CD8-positive, alpha-beta T cell (primary cell): ENCODE measurements at places on chromosomes 2 and 18.

DNA sequence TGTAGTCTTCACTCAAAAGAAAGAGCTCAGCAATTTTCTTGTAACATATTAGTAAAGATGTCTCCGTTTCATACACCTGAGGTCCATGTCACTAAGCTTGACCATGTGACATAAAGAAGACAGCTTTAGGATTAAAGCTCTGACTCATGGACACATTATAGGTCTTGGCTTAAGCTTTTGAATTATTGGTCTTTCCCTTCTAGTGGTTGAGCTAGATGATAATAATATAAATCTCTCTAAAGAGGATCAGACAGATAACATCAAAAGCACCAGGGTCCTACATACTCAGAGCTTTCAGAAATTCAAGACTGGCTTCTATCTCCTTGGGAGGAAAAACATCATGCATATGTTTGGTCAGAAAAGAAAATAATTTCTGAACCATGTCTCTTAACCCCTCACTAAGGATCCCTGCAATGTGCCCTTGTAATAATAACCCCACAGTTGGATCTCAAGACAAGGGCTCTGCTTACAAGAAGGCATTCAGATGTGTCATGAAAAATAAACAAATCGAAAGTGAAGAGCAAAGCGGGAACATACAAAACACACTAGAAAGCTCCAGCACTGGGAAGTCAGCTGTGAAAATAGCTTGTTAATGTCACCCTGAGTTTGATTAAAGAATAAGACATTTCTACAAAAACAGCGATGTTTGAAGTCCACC, 174.5 kb downstream of the PID1 start:
- DNase-seq, result no peak

DNA sequence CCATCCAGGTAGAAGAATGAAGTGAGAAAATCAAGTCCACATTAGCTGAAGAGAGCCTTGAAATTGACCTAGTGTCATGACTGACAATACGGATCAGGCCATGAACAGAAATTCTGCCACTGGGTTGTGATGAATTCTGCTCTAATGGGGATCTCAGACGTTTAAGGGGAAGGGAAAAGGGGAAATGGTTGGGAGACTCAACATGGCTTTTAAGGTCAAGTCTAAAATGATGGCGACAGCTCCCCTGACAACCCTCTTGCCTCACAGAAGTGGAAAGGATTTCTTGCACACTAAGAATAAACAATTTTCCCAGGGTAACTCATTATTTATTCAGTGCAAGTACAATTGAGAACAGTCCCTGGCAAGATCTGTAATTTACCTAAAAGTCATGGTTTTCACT, 302.5 kb upstream of the ACVR2A start:
- no peak for DNase-seq

DNA sequence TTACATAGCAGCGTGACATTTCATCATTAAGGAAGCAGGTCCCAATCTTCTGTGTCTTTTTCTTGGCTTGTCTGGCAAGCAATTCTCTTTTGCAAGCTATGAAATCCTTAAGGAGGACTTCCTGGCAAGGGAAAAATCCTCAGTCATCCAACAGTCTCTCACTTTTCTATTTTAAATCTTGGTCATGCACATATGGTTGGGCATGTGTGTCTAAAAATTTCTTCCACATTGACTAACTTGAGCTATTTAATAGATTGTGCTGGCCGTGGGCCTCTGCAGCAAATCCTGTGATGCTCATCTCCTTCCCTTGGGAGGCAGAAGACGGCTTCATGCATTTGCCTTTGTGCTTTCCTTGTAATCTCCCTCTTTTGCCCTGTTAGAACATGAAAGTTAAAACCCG, 634.3 kb upstream of the FANCL start:
- DNase-seq, result no peak

- DNase-seq, result no peak
Measured at GRCh38 chr18:57970356-57971095, 73.5 kb upstream of the NEDD4L start.

- no peak for DNase-seq
Measured at GRCh38 chr2:62335612-62336011, 139.7 kb downstream of the B3GNT2 start.

GRCh38 chr2:132503701-132504100, 87.1 kb downstream of the GPR39 start:
- no peak for DNase-seq

DNA sequence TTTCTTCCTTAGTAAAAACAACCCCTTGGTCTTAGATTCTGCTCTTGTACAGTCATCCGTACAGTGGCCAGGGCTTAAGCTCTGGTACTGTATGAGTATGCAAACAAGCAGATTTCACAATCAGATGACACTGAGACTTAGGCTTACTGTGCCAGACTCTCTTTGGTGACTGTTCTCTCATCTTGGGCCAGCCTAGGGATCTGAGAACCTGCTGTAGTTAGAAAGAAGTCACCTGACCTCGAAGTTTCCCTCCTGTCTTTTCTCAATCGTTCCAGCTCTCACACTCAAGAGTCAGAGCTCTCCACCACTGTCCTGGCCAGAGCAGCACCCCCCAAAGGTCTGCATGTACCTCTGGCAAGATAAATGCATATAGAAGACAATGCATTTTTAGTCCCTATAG, 63.2 kb downstream of the ZEB2 start:
- DNase-seq, result no peak

DNA sequence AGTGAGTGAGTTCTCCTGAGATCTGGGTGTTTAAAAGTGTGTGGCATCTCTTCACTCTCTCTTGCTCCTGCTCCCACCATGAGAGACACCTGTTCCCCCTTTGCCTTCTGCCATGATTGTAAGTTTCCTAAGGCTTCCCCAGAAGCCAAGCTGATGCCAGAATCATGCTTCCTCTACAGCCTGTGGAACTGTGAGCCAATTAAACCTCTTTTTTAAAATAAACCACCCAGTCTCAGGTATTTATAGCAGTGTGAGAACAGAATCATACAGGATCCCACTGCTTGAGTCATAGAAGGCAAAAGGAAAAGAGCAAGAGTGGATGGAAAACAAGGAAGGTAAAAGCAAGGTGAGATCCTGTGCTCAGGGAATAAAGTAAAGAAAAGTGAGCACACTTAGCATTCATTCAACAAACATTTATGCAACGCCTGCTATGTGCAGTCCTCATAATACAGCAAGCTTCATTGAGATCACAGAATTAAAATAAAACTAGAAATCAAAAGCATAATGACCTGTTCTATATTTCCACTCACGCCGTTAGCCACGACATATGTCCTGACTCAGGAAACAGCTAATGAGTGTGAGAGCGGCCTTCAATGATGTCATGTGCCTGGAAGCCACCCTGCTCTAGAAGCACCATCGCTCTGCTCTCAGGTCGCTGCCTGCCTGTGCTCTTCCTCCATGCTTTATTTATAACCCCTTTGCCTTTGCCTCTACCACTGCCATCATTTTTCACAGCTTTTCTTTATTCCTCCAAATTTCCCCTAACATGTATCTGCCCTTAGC, 11.3 kb upstream of the COPS8 start:
- no peak for DNase-seq

GRCh38 chr2:11045294-11045693, 110.0 kb upstream of the SLC66A3 start:
- DNase-seq, result no peak

GRCh38 chr18:35634323-35634722, 52.8 kb downstream of the GALNT1 start:
- no peak for DNase-seq

GRCh38 chr18:49949951-49950395, 136.6 kb upstream of the ACAA2 start:
- no peak for DNase-seq

DNA sequence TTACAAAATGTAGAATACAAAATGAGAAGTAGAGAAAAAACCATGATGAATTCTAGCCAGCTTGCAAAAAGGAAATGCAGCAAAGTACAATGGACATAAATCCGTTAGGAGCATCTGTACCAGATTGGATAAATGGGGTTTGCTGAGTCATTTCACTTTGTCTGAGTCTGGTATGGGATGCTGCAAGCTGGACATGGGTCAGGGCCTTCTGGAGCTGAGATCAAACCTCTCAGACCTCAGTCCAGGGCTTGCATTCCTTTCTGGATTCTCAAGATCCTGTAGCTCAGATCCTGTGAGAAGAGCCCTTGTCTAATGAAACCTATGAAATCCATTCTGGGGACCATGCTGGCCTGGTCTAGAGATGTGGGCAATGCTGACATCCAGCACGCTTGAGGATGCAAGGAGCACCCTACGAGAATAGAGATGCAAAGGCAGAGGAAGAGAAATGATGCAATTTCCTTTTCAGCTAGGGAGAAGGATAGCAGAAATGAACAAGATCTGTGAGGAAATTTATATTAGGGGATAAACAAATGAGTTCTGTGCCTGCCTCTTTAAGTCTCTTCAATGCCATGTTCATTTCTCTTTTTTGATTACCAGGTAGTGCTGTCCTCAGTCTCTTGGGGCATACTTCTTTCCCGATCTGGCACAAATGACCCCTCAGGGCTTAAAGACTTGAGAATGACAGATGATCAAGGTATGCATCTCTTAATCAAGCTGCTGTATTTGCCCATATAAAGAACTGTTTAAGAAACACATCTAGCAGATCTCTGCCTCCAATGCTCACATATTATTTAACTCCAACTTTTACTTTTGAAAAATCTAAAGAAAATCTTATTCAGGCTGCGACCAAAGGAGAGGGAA, 230.4 kb downstream of the MEIS1 start:
- no peak for DNase-seq

GRCh38 chr18:32081881-32082280, 9.8 kb upstream of the RNF138 start:
- DNase-seq, result no peak

GRCh38 chr2:151042964-151043363, 218.7 kb downstream of the RBM43 start:
- no peak for DNase-seq

DNA sequence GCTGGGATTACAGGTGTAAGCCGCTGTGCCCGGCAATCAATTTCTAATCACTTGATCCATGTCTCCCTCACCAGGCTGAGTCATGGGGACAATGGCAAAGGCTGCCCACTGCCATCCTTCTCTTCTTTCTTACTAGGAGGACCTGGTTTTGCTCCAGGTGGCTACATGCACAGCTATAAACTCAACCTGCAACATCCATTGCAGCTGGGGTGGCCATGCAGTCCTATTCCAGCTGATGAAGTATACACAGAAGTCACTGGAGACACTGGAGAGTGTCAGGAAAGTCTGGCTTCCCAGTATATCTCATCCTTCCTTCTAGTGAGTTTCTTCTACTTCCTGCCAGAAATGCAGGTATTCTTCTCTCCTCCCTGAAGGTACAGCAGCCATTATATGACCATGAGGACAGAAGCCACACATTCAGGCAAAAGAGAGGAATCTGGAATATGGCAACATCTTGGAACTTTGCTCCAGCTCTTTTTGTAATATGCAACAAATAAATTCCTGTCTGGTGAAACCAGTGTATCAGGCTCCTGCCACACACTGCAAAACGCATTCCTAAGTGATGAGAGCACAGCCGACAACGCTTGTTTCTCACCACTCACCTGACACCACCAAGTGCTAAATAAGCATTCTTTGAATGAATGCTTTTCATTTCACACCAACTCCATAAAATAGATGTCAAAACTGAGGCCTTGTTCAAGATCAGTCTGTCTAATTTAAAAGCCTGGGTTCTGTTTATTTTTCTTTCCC, 32.3 kb downstream of the SCTR start:
- DNase-seq, result no peak

GRCh38 chr2:188726626-188727247, 247.4 kb upstream of the COL3A1 start:
- no peak for DNase-seq
